ENCODE measurements at places on chromosomes 11 and 22. TPM values are rescaled to one million over a fixed set of nuclear protein-coding genes. Genes with fewer than 3 reads are reported as not detected.

LIN7C gene
- total RNA-seq, result 24.2 TPM

TLCD5 gene
- total RNA-seq, result 1.4 TPM

APOL5 gene
- not detected for total RNA-seq

ISX gene
- total RNA-seq, result not detected

INPPL1 gene
- 153 TPM for total RNA-seq

MMP3 gene
- not detected for total RNA-seq

- H3K27me3 ChIP-seq, result no peaks in the 10 kb centered on the region
- peaks cover 21% of the 10 kb centered on the region for H3K4me1 ChIP-seq
- no peak for DNase-seq
- no peak overlapping the region for H3K27ac ChIP-seq
These were observed 24.0 kb downstream of the TRIM66 start for GRCh38 chr11:8658321-8659057.

DNA sequence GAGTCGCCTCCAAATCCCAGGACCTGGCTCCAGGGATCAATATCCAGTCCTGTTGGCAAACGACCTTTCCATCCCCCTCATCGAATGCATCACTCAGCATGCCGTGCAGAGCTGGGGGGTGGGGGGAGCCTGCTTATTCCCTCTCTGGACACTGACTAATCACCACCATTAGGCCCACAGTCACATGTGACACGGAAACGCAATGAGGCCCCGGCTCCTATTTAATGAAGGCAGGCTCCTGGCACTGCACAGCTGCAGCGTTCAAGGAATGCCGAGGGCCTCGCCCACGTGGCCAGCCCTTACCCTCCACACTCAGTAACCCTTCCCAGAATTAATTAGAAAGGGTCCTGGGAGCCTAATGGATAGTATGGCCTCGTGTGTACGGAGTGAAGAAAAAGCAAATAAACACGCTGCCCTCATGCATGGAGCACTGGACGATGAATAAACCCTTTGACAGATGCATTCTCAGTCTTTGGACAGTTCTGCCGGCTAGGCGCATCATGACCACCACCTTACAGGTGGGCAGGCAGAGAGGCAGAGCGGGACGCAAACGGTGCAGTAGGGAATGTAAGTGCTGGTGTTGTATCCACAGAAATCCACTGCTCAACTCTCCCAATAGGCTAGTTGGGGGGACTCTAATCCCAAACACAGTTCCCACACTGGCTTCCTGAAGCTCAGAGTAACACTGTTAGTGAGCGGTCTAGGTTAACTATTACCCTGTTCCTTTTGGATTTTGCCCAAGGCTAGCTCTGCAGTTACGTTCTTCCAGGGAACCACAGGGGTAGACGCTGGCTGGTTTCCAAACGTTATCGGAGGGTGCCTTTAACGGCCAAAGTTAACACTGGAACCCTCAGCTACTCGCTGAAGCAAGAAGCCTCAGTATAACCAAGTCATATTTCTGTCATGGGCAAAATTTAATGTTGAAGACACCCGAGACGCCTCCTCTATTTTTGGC, 490.1 kb downstream of the OPCML start:
- no peaks in the 10 kb centered on the region for H3K27me3 ChIP-seq
- DNase-seq, result no peak
- H3K36me3 ChIP-seq, result no peaks in the 10 kb centered on the region
- no peak overlapping the region for H3K4me3 ChIP-seq

DNA sequence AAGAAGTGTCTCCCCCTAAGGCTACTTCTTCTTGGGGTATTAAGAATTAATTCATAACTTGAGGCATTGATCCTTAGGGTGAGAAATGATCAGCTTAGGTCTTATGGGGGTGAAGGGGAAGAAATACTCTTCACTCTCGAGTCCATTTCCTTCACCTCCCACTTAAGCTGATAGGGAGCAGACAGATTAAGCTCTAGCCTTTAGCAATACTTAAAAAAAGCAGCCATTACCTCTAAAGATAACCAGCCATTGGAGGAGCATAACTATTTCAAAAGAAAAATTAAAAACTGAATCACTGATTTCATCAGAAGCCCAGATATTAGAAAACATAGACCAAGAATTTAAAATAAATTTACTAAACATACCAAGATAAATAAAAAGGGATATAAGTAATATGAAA, 60.5 kb downstream of the ENTHD1 start:
- H3K36me3 ChIP-seq, result no peaks in the 10 kb centered on the region
- no peak overlapping the region for H3K27ac ChIP-seq
- no peak overlapping the region for H3K4me3 ChIP-seq

DNA sequence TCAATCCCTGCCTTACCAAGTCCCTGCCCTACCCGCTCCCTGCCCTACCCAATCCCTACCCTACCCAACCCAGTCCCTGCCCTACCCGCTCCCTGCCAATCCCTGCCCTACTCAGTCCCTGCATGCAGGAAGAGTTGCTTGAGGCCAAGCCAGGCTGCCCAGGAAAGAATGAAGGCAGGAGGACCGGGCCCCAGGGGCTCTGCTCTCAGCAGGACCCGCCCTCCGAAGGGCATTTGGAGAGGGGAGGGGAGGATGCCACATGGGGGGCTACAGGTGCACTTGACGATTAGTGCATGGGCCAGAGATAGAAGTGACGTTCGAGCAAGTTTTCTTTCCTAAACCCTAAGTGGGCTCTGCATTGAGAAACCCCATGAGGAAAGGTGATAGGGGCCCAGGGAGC, 581.2 kb downstream of the TBC1D22A start:
- no peak overlapping the region for H3K4me3 ChIP-seq
- no peak for DNase-seq
- no peak overlapping the region for H3K27ac ChIP-seq
- H3K4me1 ChIP-seq, result no peaks in the 10 kb centered on the region
- no peaks in the 10 kb centered on the region for H3K36me3 ChIP-seq

- no peaks in the 10 kb centered on the region for H3K4me1 ChIP-seq
- no peak overlapping the region for H3K27ac ChIP-seq
- DNase-seq, result no peak
- no peaks in the 10 kb centered on the region for H3K36me3 ChIP-seq
- H3K4me3 ChIP-seq, result no peak overlapping the region
These were observed 9.9 kb upstream of the OR8D2 start for GRCh38 chr11:124329787-124330478.

GRCh38 chr11:132898676-132899075, 633.6 kb downstream of the OPCML start:
- DNase-seq, result no peak
- no peak overlapping the region for H3K4me3 ChIP-seq

DNA sequence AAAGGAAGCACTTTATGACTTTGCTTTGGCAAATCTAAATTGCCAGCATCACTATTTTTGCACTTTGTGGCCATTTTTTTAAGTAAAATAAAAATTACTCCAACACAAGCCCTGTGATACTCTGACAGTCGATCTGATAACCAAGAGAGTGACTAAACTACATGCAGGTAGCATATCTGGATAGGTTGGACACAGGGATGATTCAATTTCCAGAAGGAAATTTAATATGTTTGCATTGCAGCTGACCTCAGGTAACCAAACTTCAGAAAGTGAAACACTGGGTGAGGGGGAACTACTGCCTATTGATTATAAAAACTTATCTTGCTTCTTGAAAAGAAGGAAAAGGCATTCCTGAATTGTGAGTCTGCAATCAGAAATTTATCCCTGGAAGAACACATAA, 13.9 kb downstream of the OR5B3 start:
- DNase-seq, result no peak
- no peaks in the 10 kb centered on the region for H3K36me3 ChIP-seq
- H3K27ac ChIP-seq, result no peak overlapping the region
- H3K4me3 ChIP-seq, result no peak overlapping the region

- H3K4me3 ChIP-seq, result no peak overlapping the region
- no peaks in the 10 kb centered on the region for H3K36me3 ChIP-seq
- no peak for DNase-seq
These were observed 126.6 kb upstream of the FIBIN start for GRCh38 chr11:26867286-26867685.

DNA sequence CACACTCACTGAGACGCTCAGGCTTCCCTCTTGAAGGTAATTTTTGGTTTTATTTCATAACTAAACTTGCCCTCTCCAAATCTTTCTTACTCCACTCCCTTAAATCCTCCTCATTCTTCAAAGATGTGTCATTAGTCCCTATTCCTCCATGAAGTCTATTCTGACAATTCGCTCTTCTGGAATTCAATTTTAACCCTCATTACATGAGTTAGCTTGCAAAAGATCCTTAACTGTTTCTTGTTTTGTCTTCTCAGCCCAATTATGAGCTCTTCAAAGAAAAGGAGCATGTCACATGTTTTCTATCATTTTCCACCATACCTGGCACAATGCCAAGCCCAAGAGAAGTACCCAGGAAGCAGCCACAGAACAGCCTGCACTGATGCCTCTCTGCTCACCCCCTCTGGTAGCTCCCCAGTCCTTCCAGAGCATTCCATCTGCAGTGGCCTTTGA, 13.0 kb downstream of the GALNT18 start:
- DNase-seq, result no peak
- H3K27me3 ChIP-seq, result peaks cover 25% of the 10 kb centered on the region
- H3K4me3 ChIP-seq, result no peak overlapping the region
- H3K36me3 ChIP-seq, result no peaks in the 10 kb centered on the region

GRCh38 chr22:20132686-20133246, 1.2 kb downstream of the ZDHHC8 start:
- H3K27me3 ChIP-seq, result no peaks in the 10 kb centered on the region
- peaks cover 20% of the 10 kb centered on the region for H3K4me1 ChIP-seq
- H3K27ac ChIP-seq, result no peak overlapping the region
- H3K36me3 ChIP-seq, result peaks cover 3% of the 10 kb centered on the region

DNA sequence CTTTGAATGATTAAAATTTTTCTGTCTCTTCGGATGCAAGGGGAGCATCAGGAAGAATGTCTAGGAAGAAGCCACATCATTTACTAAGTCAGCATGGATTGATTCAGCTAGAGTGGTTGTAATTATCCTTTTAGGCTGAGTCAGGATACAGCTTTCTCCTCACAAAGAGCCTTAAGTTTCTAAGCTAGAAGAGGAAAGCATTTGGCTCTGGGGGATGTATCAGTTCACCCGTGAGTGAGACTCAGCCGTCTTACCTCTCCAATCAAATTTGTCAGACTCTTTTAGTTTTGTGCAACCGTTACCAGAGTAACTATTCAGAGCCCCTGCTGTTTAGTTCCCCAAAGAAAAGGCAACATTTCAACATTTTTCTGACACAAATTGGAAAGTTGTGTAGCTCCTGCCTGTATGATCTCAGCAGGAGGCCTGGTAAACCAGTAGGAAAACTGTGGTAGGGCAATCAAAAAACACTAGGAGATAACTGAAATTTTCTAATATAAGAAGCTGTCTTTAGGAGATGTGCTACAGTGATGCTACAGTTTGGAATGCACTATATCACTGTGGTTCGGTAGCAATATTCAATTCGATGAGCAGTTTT, 432.4 kb upstream of the LUZP2 start:
- no peak overlapping the region for H3K4me3 ChIP-seq
- H3K36me3 ChIP-seq, result no peaks in the 10 kb centered on the region
- DNase-seq, result no peak
- H3K27me3 ChIP-seq, result no peaks in the 10 kb centered on the region

GRCh38 chr11:123390146-123390545, 39.9 kb upstream of the GRAMD1B start:
- H3K4me3 ChIP-seq, result no peak overlapping the region
- no peak overlapping the region for H3K27ac ChIP-seq
- peaks cover 38% of the 10 kb centered on the region for H3K4me1 ChIP-seq

DNA sequence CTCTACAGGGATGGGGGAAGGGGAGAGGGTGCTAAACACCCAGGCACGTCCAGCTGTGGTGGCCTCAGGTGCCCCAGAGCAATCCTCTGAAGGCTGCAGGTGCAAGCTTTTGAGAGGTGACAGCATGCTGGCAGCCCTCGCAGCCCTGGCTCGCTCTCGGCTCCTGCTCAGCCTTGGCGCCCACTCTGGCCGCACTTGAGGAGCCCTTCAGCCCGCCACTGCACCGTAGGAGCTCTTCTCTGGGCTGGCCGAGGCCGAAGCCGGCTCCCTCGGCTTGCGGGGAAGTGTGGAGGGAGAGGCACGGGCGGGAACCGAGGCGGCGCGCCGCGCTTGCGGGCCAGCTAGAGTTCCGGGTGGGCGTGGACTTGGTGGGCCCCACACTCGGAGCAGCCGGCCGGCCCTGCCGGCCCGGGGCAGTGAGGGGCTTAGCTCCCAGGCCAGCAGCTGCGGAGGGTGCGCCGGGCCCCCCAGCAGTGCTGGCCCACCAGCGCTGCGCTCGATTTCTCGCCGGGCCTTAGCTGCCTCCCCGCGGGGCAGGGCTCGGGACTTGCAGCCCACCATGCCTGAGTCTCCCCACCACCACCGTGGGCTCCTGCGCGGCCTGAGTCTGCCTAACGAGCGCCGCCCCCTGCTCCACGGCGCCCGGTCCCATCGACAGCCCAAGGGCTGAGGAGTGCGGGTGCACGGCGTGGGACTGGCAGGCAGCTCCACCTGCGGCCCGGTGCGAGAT, 112.1 kb downstream of the TRIM29 start:
- H3K27me3 ChIP-seq, result peaks cover 1% of the 10 kb centered on the region
- peak; percentile 3 for DNase-seq
- no peaks in the 10 kb centered on the region for H3K36me3 ChIP-seq
- H3K27ac ChIP-seq, result no peak overlapping the region
- H3K4me3 ChIP-seq, result no peak overlapping the region

DNA sequence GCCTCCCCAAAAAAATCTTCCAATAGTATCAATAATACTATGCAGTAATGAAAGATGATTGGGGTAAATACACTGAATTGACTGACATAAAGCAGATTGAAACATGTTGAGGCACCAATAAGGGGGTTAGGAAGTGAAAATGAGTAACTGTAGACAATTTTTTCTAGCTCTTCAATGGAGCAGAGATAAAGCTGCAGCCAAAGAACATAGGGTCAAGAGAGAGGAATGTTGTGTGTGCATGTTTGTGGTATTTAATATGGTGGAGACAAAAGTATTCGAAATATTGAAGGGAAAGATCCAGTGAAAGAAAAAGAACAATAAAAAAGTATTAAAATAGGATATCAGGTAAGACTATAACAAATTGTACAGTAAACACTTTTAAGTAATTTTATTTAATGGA, 450.0 kb upstream of the CCDC179 start:
- H3K27me3 ChIP-seq, result no peaks in the 10 kb centered on the region
- no peak overlapping the region for H3K27ac ChIP-seq

DNA sequence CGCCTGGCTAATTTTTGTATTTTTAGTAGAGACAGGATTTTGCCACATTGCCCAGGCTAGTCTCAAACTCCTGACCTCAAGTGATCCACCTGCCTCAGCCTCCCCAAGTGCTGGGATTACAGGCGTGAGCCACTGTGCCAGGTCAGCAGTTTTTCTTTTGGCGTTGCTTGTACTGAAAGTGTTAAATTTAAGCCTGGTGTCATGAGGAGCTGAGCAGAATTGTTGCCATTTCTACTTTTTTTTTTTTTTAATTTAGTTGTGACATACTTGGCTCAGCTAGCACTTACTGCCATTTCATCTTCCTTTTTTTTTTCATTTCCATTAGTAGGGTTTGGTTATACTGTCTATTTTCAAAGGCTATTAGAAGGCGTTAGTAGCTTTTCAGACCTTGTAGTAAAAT, 10.7 kb downstream of the TAB1 start:
- no peak overlapping the region for H3K27ac ChIP-seq
- no peak overlapping the region for H3K4me3 ChIP-seq
- no peaks in the 10 kb centered on the region for H3K27me3 ChIP-seq
- DNase-seq, result no peak
- H3K36me3 ChIP-seq, result peaks cover 10% of the 10 kb centered on the region
- H3K4me1 ChIP-seq, result peaks cover 47% of the 10 kb centered on the region

- H3K36me3 ChIP-seq, result no peaks in the 10 kb centered on the region
- no peak overlapping the region for H3K4me3 ChIP-seq
- no peak overlapping the region for H3K27ac ChIP-seq
- no peak for DNase-seq
- H3K4me1 ChIP-seq, result no peaks in the 10 kb centered on the region
- H3K27me3 ChIP-seq, result no peaks in the 10 kb centered on the region
These were observed 57.5 kb upstream of the PITPNB start for GRCh38 chr22:27976586-27976985.

GRCh38 chr11:22684082-22684481, 17.7 kb downstream of the GAS2 start:
- H3K27ac ChIP-seq, result no peak overlapping the region
- no peaks in the 10 kb centered on the region for H3K27me3 ChIP-seq
- H3K4me3 ChIP-seq, result no peak overlapping the region
- no peak for DNase-seq
- H3K4me1 ChIP-seq, result no peaks in the 10 kb centered on the region
